ENCODE measurements at places on chromosomes 3 and 15.

DNA sequence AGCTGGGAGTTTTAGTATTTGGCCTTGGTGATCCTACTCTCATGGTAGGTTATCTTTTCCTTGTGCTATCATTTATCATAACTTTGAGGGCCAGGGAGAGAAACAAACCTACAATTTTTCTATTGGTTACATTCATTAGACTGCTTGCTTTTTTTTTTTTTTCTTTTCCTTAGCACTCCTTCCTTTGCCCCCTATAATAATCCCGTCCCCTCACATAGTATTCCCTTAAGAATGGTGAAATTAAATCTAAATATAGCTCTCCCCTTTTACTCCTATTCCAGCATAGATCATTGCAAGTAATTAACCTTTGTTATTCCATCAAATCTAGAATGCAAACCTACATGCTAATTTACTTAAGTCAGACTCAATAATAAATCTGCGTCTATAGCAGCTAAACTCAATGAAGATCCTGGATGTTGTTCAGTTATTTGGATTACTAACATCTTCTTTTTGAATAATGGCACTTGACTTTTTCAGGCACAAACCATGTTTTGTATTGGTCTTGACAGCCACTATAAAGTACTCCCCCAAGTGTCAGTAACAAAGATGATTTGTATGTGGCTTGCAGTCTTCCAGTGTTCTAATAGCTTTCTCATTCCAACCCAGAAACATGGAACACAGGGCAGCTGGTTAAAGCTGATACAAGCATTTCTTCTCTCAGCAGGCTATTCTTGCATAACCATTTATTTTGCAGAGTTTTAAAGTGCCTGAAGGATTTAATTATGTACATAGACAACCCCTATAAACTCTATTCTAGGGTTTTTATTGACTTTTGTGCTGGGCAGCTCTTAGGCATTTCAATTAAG lies 420.6 kb downstream of the MECOM start:
- DNase-seq = no peak

GRCh38 chr3:130537673-130538304 lies 20.8 kb downstream of the COL6A6 start:
- DNase-seq = no peak

DNA sequence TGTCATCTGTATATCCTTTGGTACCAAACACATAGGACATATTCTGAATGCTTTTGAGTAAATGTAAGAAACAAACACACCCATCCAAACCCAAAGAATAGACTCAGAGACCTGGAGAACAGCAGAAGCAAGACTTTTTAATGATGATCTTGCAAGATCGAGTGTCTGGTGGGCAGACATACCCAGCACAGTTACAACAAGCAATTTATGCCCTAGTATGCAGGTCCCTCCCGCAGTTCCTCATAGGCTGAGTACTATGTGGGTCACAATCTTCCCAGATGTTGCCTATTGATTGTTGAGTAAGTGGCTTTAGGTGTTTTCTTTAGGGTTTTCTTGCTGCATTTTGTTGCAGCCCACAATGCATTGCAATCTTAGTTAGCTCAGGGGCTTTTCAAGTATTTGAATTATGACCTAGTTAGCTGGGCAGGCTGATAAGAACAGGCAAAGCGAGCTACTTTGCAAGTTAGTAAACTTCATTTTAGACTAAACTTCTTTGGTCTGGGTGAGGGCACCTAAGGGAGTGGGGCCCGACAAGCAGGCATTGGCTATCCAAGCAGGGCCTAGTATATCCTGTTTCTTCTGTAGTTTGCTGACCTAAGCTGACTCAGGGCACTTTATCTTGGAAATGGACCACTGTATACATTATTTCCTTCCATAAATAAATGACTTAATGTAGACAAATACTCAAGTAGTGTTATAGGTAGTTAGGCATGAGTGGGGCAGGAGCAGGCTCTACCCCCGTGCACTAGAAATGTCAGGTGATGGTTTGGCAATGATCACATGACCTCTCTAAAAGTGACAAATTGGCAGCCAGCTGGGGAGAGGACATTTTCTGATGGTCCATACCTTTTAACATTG lies 87.3 kb upstream of the LIPC start:
- no peak for DNase-seq

- no peak for DNase-seq
These were observed 74.9 kb upstream of the SETMAR start for GRCh38 chr3:4228295-4228694.

- DNase-seq = no peak
These were observed 32.4 kb upstream of the PLSCR2 start for GRCh38 chr3:146501752-146502151.

- DNase-seq = no peak
These were observed 7.0 kb upstream of the LTK start for GRCh38 chr15:41520636-41521035.

DNA sequence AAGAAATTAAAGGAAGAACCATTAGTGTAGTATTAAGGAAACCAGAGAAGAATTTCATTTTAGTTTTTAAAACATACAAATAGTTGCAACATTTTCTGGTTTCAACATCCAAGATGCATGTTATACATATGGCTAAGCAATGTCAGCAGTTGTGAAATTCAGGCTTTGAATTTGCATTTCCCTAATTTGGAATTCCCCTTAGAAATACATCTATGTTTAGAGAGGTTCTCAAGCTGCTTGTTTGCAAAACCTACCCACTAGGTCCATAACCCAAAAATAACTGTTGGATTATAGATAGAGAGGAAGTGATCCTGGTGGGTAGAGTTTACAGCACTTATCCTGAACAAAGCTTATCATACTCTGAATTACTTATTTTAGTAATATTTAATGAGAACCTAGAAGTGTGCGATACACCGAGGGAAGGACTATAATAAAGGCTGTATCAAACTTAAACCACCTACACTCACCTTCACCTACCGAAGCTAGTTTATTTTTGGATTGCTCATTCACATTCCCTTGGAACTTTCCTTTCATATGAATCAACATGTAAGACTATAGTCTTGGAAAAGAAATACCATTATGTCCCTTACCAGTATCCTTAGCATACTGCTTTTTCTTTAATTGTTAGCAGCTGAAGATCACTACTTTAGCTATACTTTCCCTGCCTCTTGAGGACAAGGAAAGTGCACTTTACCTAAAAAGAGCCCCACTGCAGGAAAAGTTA lies 60.6 kb downstream of the CHAC1 start:
- no peak for DNase-seq

GRCh38 chr3:129688271-129688895 lies 81.9 kb upstream of the PLXND1 start:
- DNase-seq = no peak

DNA sequence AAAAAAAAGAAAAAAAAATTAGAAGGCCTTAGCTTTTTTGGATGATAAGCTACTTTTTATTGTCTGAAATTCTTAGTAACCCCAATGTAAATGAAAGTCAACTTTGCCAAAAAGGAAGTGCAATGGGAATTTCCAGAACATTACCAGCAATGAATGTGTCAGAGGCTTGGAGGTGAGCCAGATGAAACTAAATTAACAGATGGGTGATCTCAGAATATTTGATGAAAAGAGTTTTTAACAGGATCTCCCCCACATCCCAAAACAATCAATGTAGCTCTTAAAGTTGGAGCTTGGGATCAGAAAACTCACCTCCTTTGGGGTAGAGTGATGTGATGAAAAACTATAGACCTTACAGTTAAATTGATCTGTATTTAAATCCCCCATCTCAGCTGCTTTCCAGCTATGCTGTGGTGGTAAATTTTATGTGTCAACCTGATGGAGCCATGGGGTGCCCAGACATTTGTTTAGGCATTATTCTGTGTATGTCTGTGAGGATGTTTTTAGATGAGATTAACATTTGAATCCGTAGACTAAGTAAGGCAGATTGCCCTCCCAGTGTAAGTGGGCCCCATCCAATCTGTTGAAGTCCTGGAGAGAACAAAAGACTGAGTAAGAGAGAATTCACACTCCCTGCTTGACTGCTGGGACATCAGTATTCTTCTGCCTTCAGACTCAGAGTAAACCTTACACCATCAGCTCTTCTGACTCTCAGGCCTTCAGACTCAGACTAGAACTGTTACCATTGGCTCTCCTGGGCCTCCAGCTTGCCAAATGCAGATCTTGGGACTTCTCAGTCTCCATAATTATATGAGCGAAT lies 84.3 kb upstream of the TNFSF10 start:
- DNase-seq = no peak

DNA sequence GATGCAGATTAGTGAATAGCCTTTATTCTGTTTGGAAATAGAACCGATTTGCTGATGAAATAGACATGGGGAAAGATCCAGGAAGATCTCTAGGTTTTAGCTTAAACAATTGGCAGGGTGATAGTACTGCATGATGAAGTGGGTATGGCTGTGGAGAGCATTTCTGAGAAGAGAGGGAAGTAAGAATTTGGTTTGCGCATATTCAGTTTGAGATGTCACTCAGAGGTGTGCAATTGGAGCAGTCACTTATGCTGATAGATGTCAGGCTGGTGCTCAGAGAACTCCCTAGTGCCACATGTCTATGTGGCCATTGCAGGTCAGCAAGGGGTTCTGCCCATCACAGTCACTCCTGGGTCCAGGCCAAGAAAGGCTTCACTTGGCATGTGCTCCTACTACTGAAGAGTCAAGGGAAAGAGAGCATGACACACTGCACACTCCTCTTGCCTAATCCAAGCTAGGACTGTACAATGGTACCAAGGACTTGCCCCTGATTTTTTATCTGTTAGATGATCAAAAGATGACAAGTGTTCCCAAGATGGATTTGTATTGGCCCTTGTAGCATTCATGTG lies 57.2 kb upstream of the ST8SIA2 start:
- DNase-seq = no peak

DNA sequence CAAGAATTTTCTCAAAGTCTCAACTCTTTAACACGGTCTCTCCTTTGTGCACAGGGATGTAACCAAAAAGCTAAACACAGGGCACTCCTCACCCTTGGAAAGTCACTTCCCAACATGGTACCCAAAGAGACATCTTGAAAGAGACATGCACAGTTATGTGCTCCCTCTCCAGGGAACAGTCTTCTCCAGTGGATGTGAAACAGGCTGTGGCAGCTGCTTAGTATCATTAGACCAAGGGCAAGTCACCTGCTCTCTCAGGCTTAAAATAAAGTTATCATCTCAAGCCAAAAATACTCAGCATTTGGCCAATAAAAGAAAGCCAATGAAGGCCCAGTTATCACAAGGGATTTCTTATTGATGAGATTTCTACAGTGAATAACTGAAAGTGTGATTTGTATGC lies 128.3 kb downstream of the WDR76 start:
- DNase-seq = no peak

- DNase-seq = no peak
These were observed 651.2 kb downstream of the DIPK2A start for GRCh38 chr3:144622845-144623244.

GRCh38 chr3:171396048-171396447 lies 64.2 kb downstream of the TNIK start:
- DNase-seq = no peak

DNA sequence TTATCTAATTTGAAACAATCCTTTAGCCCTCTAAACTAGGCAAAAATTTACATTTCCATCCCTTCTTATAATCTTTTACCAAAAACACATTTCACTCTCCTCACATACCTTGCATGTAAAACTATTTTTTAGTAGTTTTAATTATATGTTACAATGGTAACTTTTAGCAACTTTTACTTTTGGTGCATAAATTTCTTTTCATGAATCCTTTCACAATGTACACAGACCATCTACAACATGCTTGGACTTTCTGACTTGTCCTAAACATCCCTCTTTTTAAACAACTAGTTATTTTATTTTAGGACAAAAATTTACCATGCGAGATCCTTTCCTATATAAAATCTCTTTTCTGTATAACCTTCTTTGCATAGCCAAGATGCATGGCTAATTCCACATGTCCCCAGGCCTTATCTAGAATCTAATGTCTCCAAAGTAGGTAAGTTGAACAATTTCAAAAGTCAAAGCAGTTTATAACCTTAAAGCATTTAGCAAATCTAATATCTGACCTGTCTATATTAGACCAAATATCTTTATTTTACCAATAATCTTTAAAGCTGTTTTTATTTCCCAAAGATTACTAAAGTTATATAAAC lies 14.4 kb upstream of the ALDH1L1 start:
- no peak for DNase-seq

DNA sequence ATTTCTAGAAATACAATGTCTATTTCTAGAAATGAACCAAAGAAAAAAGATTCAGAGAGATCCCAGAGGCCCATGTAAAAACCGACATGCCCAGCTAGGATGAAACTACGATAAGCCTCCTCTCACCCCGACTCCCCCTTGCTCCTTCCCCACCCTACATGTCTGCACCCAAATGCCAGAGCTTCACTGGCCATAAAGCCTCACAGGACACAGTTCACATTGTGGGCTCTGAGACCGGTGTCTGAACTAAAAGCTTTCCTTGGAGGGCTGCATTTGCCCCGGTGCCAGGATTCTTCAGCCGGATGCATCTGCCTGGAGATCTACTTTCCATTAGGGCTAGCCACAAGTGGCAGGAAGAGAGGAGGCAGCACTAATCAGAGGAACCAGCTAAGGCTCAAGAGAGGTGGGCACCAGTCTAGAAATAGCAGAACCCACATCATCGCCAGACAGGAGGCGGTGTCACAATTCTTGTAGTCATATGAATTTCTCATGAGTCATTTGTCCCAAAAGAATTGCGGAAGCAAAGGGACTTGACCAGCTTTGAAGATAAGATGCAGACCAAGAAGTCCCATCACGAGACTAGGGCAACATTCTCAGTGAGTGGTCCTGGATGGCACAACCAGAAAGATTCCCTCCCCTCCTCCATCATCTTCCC lies 353.6 kb downstream of the NTRK3 start:
- no peak for DNase-seq

DNA sequence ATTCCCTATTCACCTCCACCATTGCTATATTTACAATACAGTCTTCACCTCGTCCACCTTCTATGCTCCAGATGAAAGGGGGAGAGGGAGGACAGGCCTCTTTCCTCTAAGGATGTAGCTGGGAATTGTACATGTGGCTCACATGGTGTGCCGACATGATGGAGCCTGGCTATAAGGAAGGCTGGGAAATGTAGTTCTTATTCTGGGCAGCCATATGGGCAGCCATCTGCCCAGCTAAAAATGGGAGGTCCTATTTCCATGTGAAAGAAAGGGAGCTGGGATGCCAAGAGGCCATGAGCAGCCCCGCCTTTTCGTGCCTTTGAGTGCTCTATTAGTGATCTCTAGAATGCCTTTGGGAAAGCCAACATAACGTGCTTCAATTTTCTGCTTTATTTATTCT lies 27.1 kb upstream of the MGLL start:
- DNase-seq = no peak

- DNase-seq = no peak
These were observed 40.8 kb downstream of the MESD start for GRCh38 chr15:80948651-80949292.

- DNase-seq = no peak
These were observed 1.8 kb upstream of the ROPN1B start for GRCh38 chr3:125967156-125967555.

GRCh38 chr3:963755-964154 lies 129.1 kb upstream of the CNTN6 start:
- no peak for DNase-seq

GRCh38 chr15:77017761-77018720 lies 23.1 kb downstream of the PSTPIP1 start:
- no peak for DNase-seq

GRCh38 chr3:5165698-5166097 lies 21.8 kb upstream of the EDEM1 start:
- DNase-seq = no peak
